ENCODE measurements at places on chromosomes 1 and 21.

DNA sequence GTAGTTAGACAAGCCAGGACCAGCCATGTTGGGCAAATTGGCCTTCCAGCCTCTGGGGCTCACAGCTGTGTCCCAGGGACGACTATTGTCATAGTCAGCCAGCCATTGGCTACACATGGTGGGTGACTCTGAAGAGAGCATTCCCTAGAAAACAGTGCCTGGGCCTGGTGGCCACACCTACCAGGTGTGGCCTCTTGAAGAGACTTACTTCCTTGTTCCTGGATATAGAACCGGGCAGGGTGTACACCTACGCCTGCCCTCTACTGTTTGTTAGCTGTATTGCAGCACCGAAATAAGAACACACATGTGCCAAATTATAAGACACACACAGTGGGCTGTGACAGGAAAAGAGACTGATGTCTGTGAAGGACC, 134.6 kb upstream of the ARHGEF16 start:
- DNase-seq: peak; percentile 43

- no peak for DNase-seq
These were observed 172.2 kb upstream of the L1TD1 start for GRCh38 chr1:62022382-62022983.

DNA sequence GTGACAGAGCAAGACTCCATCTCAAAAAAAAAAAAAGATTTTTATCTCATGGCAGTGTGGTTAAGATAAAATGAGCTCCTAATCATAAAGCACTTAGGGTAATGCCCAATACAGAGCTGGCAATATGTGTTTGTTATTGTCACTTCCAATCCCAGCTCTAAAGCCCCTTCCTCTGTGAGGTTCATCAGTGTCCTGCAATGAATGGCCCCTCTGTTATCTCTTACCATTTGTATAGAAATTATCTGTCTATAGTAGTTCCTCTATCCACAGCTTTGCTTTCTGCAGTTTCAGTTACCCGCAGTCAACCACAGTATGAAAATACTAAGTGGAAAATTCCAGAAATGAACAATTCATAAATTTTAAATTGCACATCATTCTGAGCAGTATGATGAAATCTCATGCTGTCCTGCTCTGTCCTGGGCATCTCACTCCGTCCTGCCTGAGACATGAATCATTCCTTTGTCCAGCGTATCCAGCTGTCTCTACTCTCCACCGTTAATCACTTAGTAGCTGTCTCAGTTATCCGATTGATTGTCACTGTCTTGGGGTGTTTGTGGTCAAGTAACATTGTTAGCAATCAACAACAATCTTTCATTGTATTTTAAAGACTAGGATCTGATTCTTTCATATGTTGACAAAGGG, 50.2 kb upstream of the DNAH14 start:
- DNase-seq: no peak

GRCh38 chr21:21236996-21237395, 238.8 kb downstream of the NCAM2 start:
- no peak for DNase-seq

DNA sequence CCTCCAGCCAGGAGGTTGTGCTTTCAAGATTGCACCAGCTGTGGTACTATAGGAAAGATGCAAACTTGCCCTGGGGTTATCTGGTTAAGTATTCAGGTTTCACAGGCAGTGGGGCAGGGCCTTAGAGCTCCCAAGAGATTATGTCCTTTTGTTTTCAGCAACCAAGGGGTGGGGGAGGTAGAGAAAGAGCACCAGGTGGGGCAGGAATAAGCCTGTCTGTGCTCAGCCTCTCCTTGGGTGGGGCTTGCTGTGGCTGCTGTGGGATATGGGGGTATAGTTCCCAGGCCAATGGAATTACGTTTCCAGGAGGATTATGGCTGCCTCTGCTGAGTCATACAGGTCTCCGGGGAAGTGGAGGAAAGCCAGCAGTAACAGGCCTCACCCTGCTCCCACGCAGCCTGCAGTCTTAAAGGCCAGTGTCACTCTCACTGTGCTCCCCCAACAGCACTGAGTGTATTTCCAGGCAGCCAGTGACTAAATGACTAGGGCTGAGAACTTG, 508.6 kb downstream of the RWDD3 start:
- no peak for DNase-seq

DNA sequence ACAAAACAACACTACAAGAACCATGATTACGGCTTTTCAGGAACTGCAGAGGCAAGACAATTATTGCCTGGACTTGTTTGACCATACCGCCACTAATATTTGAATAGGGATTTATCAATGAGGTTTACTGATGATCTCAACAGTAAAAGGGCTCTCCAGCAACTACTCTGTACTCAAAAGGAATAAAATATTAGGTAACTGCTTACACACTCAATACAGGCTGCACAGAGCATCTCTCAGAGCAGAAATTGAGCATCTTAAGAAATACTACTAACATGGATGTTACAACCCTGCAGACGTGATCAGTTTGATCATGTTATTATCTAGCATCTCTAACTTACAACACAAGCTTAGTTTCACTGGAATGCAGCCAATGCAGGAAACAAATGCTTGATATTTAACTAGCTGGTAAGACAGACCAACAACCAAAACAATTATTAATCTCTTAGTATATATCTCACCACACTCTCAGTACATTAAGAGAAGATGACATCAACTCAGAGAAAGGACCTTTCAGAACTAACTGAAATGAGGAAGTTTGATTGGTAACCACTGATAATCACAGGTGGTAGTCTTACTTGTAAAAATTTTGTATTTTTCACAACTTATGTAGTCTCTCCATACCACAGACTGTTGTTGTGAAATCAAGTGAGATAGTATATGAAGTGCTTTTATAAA, 52.2 kb downstream of the PUM1 start:
- no peak for DNase-seq

DNA sequence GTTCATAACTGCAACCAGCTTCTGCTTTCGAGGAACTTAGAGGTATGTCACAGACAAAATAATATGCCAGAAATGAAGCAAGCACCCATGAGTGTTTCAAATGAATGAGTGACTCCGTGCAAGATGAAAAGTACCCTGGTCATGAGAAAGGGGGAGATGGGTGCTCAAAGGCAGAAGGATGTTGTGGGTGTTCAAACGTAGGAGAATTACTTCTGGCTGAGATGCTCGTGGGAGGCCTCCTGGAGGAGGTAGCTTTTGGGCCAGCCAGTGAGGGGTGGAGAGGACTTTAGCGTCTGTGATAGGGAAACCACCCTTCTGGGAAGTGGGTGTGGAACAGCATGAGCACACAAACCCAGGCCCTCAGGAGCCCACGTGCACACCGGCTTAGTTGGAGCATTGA, 113.8 kb downstream of the SYF2 start:
- no peak for DNase-seq

- no peak for DNase-seq
These were observed 2.1 kb upstream of the RAB3GAP2 start for GRCh38 chr1:220274251-220274855.

DNA sequence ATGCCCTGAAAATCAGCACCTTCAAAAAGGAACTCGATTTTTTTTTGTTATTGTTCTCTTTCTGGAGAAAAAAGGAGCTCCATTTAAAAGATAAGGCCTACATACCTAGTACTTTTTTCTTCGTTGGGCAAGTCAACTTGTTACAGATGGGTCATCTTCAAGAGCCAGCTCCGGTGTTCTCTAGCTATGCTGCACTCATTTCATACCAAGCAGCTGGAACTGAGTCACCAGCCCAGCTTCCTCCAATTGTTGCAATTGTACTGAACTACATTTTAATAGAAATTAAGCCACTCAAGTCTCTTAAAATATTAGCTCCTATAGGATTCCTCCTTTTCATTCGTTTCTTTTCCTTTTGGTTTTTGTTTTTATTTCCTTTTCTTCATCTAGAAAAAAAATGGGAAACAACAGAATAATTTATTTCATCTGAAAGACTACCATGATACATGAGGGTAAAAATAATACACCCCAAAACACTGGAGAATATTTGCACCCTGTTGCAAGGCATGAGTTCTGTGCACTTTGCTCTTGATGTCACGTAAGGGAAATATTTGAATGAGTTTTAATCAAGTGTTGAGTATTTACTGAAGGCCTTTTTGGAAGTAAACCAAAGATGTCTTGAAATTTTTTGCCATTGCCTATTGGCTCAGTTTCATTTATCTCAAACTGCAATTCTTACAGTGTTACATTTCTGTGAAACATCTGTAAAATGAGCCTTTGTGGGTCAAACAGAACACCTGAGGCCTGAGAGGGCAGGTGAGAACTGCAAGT, 60.5 kb downstream of the CLIC4 start:
- no peak for DNase-seq

- DNase-seq: no peak
These were observed 209.3 kb downstream of the PLA2G4A start for GRCh38 chr1:187037973-187038553.

- DNase-seq: no peak
These were observed 1.5 kb downstream of the LSS start for GRCh38 chr21:46226920-46227599.

DNA sequence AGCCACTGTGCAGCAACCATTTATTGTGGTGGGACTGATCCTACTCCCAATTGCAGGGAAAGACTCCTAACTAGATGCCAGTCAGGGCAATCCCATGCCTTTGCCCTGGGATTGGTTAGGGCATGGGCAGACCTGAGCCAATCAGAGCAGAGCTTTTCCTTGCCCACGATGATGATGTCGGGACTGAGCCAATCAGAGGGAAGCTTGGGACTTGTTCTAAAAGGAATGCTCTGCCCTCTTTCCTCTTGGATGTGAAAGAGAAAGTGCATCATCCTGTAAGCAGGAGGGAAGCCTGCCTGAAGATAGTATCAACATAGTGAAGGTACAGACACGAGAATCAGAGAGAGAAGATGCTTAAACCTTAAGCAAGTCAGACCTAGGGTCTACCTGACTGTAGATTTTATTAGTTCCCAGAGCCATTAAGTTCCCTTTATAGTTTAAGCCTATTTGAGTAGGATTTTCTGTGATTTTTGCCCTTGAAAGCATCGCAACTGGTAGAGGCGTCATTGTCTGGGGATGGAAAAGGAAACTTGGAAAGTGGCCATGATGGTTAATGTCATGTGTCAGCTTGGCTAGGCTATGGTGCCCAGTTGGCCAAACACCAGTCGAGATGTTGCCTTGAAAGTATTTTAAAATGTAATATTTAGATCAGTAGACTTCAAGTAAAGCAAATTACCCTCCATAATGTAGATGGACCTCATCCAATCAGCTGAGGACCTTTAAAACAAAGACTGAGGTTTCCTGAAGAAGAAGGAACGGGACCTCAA, 19.9 kb downstream of the IRF2BP2 start:
- DNase-seq: no peak

DNA sequence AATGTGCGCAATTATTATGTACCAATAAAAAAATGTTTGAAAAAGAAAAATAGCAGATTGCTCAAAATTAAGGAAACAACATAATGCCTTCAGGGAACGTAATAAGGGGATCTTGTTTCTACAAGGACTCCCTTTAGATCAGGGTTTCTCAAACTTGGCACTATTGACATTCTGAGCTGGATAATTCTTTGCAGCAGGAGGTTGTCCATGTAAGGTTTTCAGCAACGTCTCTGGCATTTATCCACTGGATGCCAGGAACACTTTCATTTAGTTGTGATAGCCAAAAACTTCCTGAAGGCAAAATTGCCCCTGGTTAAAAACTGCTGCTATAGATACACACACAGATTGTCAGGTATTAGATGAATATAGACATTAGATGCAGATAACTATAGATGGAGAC, 666.7 kb upstream of the ADAMTS5 start:
- DNase-seq: no peak

DNA sequence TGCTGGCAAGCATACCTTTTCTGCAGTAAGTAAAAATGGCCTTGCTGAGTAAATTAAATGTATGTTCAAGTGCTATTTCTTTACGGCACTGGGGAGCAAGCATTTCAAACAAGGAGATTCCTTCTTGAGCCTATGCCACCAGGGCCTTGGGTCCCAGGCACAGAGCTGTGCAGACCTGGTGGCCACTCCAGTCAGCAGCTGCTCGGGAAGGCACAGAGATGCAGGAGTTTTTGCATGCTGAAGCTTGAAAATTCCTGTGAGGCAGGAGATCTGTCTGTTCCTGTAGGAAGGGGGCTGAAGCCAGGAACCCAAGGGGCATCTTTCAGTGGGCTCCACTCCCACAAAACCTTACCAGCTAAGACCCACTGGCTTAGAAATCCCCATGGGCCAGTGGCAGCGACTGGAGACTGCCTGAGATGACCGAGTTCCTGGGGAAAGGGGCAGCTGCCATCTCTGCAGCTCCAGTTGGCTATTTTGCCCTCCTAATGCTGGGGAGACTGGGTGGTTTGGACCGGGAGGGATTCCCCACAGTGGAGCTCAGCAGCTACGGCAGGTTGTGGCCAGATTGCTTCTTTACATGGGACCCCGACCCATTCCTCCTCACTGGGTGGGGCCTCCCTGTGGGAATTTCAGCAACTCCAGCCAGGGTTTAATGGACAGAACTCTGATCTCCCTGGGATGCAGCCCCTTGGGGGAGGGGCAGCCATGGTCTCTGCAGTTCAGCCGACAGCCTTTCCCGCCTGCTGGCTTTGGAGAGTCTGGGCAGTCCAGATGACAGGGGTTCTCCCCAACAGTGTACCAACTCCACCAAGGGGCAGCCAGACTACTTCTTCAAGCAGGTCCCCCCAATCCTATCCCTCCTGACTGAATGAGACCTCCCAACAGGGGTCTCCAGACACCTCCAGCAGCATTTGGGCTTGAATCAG, 8.4 kb upstream of the PGBD2 start:
- DNase-seq: no peak

- DNase-seq: no peak
These were observed 30.5 kb upstream of the MACF1 start for GRCh38 chr1:39173995-39174380.

- DNase-seq: no peak
These were observed 100.9 kb downstream of the PEX14 start for GRCh38 chr1:10575616-10576015.

GRCh38 chr1:192350356-192350755, 33.6 kb downstream of the RGS21 start:
- no peak for DNase-seq

All from activated CD4-positive, alpha-beta T cell treated with anti-CD3 and anti-CD28 coated beads, Interleukin-2, amount 10 ng/mL, durations not matched to agents 7 days and 5 days (primary cell).